ENCODE measurements at places on chromosomes 3 and 15.

DNA sequence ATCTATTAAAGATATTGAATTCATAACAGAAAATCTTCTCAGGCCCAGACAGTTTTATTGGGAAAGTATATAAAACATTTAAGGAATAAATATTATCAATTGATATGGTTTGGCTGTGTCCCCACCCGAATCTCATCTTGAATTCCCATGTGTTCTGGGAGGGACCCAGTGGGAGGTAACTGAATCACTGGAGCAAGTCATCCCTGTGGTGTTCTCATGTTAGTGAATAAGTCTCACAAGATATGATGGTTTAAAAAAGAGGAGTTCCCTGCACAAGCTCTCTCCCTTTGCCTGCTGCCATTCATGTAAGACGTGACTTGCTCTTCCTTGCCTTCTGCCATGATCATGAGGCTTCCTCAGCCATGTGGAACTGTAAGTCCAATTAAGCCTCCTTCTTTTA, 160.5 kb downstream of the ANO10 start:
- DNase-seq: no peak

GRCh38 chr3:146517684-146518435, 26.5 kb downstream of the PLSCR1 start:
- DNase-seq: no peak

- DNase-seq: no peak
Measured at GRCh38 chr3:50972029-50972428, 297.3 kb downstream of the DOCK3 start.

DNA sequence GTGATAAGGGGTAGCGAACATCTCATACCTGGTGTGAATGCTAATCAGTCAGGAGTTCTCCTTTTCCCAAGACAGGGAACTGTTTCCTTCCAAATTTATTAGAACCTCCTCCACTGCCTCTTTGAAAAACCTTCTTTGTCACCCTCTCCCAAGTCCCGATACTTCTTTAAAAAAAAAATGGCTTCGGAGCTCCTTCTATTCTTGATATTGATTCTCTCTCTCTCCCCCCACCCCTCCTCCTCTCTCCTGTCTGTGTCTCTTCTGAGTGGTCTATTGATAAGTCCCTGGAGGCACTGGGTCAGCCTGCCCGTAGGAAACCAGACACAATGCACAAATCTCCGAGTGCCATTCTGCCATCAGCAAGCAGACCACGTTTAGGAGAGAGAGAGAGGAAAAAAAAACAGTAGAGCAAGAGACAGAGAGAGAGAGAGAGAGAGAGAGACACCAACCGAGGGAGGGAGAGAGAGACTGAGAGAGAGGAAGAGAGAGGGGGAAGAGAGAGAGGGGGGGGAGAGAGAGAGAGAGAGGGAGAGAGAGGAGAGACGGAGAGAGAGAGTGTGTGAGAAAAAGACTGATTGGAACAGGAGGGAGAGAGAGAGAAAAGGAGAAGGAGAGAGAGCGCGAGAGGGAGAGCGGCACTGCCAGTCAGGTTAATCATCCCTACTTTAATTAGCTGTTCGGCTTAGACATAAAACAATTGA, 160.9 kb downstream of the TIGIT start:
- no peak for DNase-seq

GRCh38 chr3:162385387-162385786, 888.8 kb downstream of the OTOL1 start:
- no peak for DNase-seq
